HCT116 (cell line): ENCODE measurements at places on chromosomes 3 and 15.
A peak's percentile ranks its signal among the peaks of the same experiment; 100 is the strongest.

DNA sequence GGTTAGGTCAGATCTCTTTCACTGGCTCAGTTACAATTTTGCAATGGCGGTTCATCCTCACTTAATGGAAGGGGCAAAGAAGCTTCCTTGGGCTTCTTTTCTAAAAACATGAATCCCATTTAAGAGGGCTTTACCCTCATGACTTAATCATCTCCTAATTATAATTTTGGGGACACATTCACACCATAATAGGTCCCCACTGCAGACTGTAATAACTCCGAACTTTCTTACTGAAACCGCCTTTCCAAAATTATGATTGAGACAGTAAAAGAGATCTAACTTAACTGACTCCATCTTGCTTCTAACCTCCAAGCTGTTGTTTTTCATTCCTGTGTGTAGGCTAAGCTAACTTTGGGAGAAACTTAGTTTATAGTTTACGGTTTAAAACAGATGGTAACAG is 33.3 kb upstream of the C15orf39 start:
- no peak for DNase-seq

DNA sequence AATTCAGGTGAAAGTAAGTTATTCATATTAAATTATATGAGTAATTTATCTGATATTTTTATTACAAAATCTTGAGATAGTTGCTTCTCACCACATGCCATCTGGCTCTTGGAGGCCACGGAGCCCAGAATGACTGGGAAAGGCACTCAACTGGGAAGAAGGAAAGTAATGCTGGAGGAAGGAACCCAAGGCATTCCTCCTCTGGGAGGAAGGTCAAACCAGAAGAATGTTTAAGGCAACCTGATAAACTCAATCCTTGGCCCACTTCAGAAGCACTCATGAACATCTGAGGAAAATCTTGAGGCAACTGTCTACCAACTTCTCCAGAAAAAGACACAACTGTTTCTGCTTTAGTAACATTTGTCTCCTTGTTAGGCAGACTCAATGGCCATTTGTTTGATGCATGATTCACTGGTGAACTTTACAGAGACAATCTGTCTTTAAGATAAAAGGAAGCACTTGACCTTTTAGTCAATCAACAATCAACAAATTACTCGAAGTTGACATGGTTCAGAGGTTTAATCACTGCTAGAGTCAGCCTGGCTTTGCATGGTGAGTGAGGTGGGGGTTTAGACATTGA is 261.4 kb upstream of the MME start:
- no peak for DNase-seq

DNA sequence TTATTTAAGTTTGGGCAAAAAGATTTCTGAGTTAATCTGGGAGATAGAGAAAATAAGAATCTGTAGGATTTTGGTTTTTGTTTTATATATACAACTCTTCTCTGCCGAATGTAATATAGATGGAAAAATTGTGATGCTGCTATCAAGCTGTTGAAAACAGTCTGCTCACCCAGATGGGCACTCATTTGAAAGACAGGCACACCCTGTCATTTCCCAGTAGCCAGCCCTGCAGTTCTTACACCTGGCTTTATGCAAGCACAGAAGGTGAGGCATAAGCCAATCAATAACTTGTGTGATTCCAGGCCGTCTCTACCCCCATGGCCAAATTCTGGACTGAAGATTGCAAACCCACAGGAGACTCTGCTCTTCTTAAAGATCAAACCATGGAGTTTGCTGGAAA is 27.1 kb upstream of the PTX3 start:
- no peak for DNase-seq

GRCh38 chr3:154943981-154944380 is 136.1 kb upstream of the MME start:
- DNase-seq = no peak

DNA sequence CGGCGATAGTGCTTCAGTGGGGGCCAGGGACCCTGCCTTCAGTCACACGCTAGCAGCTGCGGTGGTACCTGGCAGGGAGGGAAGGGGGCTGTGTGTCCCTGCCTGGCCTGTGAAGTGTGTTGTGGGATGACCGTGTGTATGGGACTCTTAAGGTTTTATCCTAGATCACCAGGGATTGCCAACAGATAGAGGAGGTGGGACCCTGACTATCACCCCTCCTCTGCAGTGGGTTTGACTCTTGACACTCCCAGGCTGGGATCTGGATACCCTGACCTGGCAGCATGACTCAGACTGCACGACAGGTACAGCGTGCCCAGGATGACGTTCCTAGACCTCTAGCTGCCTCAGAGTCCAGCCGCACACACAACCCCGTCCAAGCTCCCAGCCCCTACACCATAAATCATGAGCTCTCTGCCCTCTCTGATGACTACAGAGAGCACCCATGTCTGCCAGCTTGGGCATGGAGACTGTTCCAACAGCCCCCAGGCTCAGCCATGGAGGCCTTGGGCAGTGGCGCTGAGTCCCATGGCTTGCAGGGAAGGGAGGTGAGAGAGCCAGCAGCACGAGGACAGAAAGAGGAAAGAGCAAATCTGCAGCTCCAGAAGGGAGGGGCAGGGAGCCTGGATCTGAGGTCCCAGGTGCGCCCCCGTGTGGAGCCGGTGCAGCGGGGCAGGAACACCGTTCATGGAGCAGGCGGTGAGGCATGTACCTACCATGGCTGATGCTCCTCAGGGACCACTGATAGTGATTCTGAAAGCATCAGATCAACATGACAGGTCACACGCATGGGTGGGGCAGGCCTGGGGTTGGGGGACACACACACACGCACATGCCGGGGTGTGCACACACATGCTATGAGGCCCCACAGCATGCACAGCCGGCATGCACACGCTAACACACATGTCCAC is 71.0 kb downstream of the ADAMTS7 start:
- peak; percentile 45 for DNase-seq

DNA sequence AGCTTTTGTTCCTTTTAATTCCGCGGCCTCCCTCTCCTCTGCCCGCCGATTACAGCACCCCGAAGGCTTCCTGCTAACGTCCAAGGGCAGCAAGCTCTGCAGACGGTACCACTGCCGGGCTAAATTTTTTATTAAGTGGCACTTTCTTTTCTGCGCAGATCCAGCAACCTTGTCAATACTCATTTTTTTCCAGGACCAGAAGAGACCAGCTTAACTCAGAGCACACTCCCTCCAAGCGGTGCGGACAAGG is 542 bp upstream of the MEIS2 start:
- peak; percentile 19 for DNase-seq

DNA sequence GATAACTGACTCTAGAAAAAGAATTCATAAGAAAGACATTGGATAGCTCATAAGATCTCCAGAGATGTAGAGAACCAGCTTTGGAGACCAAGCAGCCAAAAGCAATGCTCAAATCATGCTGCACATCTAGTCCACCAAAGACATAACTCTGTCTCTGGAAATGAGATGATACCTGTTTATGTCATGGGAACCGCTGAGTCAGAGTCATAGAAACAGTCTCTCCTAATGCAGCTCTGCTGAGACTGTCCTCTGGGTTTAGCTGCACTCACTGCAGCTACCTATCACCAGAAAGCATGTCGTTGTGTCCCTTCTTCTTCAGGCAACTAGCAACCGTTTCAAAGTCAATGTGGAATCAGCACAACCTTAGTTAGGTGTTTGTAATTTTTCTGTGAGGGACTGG is 218.5 kb upstream of the ROBO1 start:
- no peak for DNase-seq

DNA sequence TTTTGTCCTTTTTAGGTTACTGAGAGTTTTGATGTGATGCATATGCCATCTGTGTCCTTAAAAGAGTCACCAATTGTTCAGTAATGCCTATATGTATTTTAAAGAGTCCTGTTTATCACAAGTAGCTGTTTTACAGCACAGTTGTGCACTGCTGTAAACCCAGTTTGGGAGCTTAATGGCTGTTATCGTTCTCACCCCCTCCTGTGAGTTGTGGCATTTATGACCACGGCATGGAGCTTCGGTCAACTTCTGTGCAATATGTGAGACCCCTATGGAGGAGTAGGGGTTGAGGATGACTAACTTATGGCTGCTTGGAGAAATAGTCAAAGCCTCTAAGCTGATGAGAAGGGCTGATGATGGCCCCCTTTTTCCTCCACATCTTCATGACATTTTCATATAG is 67.2 kb downstream of the ARHGEF26 start:
- no peak for DNase-seq

DNA sequence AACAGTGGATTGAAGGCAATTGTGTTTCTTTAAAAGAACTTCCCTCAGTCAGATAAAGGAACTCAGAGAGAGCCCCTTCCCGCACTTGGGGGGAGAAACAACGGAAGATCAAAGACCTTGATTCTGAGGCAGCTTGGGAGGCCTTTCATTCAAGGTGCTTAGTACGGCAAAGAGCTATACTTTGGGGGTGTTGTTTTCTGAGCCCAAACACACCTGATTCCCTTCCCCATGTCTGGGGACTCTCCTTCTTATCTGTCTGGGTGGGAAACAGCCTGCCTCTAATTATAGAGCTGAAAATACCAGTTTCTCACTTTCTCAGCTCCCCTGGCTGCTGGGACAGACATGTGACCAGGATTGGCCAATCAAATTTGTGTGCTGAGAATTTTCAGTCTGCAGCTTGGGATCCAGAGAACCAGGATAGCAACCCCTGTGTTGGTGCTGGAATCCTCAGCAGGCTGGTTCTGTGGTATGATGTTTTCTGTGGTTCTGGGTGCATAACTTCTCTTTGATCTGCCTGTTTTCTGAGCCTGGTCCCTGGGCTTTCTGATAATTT is 19.4 kb upstream of the IQCF6 start:
- no peak for DNase-seq

DNA sequence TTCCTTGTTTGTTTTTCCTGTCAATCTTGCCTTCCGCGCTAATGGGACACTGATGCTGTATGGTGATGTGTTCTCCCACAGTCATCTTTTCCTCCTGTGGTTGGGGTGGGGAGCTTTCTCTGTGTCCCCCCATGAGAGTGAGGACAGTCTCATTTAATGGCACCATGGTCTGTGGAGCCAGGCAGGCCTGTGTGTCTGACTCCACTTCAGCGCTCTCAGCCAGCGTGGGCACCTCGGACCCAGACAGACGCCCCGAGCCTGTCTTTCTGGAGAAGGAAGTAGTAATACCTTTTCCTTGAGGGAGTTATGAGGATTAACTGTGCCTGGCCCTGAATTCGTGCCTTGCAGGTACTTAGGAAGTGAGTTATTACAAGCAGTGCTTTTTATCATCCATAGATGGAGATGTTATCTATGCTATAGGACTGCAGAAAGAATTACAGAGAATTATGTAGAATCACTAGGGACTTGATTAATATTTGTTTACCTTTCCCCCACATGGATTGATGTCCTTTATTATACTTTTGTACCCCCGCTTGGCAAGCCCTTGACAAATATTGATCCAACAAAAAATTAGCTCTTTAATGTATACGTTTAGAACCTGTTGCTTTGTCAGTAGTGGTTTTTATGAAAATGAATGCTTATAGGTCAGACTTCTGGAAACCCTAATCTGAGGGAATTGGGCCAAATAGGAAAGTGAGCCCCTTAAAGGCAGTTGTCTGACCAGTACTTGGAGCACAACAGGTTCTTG is 152.4 kb downstream of the PGPEP1L start:
- DNase-seq = no peak

- DNase-seq = no peak
These were observed 240.9 kb upstream of the CADM2 start for GRCh38 chr3:84717894-84718293.

- DNase-seq = no peak
These were observed 30.1 kb downstream of the MAP1A start for GRCh38 chr15:43547539-43547938.

DNA sequence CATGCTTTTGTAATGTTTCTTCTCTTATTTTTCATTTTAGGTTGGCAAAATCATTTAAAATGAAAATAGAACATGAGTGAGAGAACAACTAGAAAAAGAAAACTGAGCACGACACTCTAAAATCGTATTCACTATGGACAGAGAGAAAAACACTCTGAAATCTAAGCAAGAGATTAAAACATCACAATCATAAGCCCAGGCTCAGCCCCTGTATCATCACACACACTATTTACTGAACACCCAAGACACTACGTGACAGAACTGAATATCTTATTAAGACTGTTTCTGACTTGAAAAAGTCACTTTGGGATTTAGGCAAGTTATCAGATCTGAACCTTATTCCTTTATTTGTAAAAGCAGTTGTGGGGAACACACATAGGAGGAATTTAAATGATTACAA is 82.6 kb upstream of the PLXND1 start:
- DNase-seq = no peak

DNA sequence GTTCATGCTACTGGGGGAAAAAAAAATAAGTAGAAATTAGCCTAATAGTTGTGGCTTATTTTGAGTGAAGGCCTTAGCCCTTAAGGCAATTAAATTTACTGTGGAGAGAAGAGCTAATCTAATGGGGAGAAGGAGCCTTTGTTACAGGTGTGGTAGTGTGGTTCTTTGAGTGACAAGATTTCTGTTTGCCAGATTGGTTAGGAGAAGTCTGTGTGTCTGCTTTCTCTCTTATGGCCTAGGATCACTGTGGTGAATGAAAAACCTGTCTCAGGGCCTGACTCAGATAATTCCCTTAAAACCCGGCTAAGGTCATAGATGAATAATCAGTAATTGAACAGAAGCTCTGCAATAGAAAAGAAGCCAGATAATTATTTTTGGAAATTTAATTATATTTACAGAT is 27.0 kb downstream of the OPA1 start:
- no peak for DNase-seq

GRCh38 chr3:124363476-124363875 is 366.8 kb upstream of the UMPS start:
- DNase-seq = no peak

DNA sequence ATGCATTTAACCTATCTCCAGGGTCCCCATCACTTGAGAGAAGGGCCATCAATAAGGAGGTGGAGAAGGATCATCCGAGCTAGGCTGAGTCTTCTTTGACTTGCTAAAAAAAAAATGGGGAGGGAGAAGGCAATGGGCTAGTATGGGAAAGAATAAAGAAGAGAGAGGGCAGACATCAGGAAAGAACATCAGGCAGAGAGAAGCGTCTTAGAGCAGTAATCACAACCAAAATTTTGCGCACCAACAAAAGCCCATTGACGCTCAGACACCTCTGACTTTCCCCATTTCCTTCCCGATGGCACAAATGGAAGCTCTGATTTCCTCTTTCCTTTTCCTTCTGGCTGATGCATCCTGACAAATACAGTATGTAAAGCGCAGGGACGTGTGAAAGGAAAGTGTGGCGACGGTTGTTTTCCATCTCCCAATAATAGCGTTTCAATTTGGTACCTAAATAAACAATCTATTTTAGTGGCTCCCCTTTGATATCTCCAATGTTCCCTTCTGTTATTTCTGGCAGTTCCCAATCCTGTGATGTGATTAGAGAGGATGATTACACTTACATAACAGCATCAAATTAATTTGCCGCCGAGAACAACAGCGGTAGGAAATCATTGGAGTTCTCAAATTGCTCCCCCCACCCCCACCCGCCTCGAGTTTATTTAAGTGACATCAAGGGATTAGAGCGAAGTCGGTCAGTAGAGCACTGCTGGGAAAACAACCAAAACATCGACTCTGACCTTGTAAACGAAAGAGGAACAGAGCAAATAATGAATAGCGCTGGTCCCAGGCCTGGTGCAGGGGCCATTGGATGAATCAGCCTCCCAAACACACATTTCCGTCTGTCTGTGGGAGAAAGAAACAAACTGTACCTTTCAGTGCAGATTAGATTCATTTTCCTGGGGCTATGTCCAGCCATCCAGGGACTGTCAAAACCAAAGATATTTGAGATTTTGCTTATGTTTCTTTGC is 273.3 kb upstream of the ICE2 start:
- no peak for DNase-seq
